Fibroblast of lung (primary cell): ENCODE measurements at places on chromosomes 1 and 21. TPM values are rescaled to one million over a fixed set of nuclear protein-coding genes. Genes with fewer than 3 reads are reported as not detected.

DNA sequence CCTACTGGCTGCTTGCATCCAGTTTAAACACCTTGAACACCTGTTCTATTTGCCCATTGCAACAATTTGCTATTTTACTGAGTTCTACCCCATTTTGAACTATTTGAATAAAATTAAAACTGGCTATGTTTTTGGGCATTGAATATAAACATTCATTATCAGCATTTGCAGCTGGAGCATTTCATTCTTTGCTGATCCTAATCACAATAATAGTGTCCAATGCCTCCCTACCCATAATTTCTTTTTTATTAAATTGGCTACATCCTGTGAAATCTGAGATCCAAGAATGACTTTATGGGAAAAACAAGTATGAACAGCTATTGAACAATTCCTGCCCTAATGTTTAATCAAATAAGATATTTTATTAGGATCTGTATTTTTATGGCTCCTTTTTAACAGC is 447.9 kb downstream of the PLA2G4A start:
- no peaks in the 10 kb centered on the region for H3K27me3 ChIP-seq
- no peak for DNase-seq
- H3K36me3 ChIP-seq: no peaks in the 10 kb centered on the region
- no peak overlapping the region for H3K27ac ChIP-seq
- no peaks in the 10 kb centered on the region for H3K4me1 ChIP-seq

- H3K27ac ChIP-seq: no peak overlapping the region
- H3K27me3 ChIP-seq: no peaks in the 10 kb centered on the region
- no peak overlapping the region for H3K4me3 ChIP-seq
- H3K36me3 ChIP-seq: no peaks in the 10 kb centered on the region
These were observed 104.8 kb upstream of the ZNF648 start for GRCh38 chr1:182166321-182166720.

GRCh38 chr21:38848187-38848609 is 42.5 kb downstream of the ETS2 start:
- no peaks in the 10 kb centered on the region for H3K36me3 ChIP-seq
- no peak for DNase-seq
- no peak overlapping the region for H3K4me3 ChIP-seq
- H3K27ac ChIP-seq: no peak overlapping the region
- peaks cover 7% of the 10 kb centered on the region for H3K4me1 ChIP-seq
- no peaks in the 10 kb centered on the region for H3K27me3 ChIP-seq

The CD5L gene
- not detected in 2 replicates for total RNA-seq

- no peak for DNase-seq
- H3K4me3 ChIP-seq: no peak overlapping the region
- H3K27ac ChIP-seq: no peak overlapping the region
- peaks cover 32% of the 10 kb centered on the region for H3K27me3 ChIP-seq
- no peaks in the 10 kb centered on the region for H3K36me3 ChIP-seq
- no peaks in the 10 kb centered on the region for H3K4me1 ChIP-seq
These were observed 68.7 kb upstream of the VAMP3 start for GRCh38 chr1:7702365-7702764.

GRCh38 chr1:93775224-93775623 is 93.6 kb upstream of the BCAR3 start:
- no peak for DNase-seq
- H3K27ac ChIP-seq: no peak overlapping the region
- no peaks in the 10 kb centered on the region for H3K27me3 ChIP-seq
- no peaks in the 10 kb centered on the region for H3K4me1 ChIP-seq
- H3K4me3 ChIP-seq: no peak overlapping the region
- H3K36me3 ChIP-seq: no peaks in the 10 kb centered on the region

DNA sequence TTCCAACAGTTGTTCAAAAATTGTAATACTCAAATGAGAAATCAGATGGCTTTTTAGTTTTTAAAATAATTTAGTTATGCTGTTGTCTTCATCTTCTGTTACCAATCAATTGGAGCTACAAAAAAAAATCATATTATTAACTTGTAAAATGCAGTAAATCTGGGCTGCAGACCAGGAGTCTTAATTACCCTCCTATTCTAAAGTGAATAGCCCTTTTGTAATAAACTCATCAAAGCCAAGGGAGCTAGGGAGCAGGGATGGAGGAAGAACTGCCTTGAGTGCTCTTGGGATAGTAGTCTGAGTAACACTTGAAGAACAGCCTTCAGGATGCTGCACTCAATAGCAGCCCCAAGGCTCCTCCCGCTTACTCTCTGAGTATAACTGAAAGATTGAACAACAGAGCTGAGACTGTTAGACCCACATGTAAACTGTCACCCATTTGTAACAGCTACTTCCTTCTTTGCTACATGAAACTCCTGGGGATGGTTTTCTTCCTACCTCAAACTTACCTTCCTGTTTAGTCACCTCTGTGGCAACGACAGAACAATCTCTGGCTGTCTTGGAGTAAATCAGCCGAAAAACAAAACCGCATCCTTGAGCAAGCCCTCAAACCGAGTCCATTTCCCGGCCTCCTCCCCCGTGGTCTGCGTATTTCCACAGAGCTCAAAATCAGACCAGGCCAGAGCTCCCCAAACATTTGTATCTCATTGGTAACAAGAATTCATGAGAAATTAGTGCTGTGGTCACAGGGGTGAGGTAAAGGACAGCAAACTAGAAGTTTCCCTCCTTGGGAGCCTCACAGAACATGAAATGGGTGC is 55.9 kb downstream of the CD58 start:
- H3K4me1 ChIP-seq: no peaks in the 10 kb centered on the region
- no peak overlapping the region for H3K4me3 ChIP-seq
- no peaks in the 10 kb centered on the region for H3K36me3 ChIP-seq
- H3K27me3 ChIP-seq: no peaks in the 10 kb centered on the region
